Kidney tubule cell (primary cell): ENCODE measurements at places on chromosomes 7 and 10.

DNA sequence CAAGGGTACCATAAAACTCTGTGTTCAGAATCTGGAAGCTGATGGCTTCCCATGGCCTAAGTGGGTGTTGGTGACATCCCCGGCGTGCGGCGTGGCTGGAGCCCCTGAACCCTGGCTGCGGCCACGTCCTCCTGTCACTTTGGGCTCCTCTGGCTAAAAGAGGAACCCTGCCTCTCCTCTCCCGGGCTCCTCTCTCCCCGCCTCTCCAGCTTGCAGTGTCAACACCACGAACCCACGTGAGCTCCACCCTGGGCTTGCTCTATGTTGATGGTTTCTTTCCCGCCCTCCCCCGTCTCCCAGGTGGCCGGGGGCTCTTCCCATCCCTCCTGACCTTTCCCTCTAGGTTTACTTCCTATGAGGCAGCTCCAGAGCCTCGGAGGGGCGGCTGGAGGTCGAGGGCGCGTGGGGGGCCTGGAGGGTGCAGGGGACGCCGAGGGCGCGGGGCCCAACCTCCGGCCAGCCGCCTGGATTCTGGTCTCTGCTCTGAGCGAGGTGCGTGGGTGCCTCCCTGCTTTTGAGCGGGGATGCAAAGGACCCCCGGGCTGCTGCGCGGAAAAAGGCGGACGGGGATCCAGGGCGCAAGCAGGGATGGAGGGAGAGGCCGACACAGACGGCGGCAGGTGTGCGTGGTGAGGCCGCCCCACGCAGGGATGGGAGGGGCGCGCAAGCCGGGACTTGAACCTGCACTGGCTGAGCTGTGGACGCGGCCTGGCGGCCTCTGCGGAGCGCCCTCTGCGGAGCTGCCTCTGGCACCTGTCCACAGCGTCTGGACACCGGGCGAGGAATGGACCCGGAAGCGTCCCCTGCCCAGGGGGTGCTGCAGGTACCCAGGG is 115.5 kb upstream of the DIP2C start:
- DNase-seq, result no peak

DNA sequence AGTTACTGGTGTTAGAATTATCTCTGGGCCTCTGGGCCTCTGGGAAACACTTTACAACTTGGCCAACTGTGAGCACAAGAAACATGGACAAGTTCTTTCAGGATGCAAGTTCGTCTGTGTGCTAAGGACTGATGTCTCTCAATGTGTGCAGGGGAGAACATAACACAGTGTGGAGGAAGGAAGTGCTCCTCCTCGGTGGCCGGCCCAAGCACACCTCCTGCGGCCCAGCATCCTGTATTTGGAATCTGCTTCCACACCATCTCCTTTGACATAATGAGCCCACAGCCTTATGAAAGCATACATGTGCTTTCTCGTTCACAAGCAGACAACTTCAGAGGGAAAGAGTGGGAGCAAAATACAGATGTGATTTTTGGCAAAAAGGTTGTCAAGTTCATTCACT is 59.0 kb downstream of the MTPN start:
- DNase-seq, result no peak

DNA sequence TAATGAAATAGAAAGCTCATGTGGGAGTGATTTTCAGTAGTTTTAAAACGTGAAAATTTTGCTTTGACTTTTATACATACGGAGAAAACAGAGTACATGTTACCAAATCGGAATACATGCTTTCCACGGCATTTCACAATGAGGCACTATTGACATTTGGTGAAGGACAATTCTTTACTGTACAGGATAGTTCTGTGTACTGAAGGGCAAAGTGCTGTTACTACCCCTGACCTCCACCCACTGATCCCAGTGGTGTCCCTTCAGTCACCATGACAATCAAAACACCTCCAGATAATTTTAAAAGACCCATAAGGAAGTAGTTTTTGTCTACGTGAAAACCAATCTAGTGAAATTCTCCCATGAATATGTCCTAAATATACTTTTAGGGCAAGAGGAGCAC is 33.1 kb upstream of the ANK3 start:
- no peak for DNase-seq

DNA sequence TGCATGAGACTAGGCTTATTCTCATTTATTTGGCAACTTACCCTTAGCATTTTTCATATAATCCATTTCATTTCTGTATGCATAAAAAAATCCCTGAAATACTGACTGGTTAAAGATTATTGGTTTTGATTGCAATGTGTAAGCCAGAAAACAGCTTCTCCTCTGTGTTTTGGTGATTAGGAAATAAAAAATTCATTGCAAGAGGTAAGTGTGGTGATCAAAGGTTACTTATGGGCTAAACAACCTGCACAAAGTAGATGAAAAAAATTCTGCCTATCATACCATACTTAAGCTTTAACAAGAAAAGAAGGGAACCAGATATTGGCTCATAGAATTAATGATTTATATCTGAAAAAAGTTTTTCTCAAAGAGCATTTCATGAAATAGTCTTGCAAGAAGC is 64.0 kb upstream of the TMEM168 start:
- no peak for DNase-seq

DNA sequence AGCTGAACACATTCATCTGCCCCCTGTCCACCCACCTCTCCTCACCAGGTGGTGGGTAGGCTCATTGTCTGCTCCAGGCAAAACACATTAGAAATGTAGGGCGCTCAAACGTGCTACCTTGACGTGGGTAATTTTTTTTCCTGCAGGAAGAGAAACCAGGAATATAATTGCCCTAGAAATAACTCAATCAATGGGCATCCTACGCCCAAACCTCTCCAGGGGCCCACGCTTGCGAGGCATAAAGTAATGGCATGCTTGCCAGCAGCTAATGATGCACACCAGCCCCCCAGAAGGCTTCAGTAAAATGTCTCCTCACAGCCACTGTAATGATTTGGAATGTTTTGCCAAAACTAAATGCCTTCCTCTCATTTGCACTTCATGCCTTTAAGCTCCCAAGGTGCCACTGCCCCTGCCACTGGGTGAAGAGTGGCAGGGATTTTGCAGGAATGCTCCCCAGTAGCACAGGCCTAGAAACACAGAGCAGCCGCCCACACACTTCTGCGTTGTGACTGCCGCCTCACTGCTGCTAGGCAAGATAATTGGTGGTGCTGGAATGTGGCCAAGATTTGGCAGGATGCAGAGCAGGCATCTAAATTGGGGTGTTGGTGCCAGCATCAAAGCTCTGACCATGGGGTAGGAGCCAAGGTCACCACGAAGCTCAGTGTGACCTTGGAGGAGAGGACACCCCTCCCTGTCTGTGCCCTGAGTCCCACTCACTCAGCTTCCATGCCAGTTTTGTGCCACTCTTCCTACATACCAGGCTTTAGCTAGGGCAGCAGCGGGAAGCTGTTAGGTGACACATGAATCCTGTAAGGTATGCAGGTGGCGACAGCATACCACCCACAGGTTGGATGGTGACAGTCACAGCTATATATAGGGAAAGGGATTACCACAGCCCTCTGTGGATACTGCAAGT is 48.7 kb upstream of the PPP1R3C start:
- DNase-seq, result peak; percentile 50

DNA sequence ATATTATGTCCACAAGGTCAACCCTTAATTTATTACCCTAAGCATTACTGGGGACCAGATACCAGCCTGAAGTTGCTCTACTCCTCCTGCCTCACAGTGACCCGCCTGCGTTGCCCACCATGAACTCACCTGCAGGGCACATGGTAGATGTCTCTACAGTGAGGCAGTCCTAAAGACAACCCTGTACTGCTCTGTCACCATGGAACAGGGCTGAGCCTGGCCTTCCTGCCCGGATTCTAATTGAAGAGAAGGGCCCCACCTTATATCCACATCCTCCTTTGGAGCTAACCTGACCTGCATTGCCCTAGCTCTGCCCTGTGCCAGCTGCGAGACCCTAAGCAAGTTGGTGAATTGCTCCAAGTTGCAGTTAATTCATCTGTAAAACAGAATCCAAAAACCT is 4.1 kb downstream of the SH3PXD2A start:
- no peak for DNase-seq

GRCh38 chr10:94607111-94607510 is 61.5 kb downstream of the HELLS start:
- DNase-seq, result no peak

- DNase-seq, result peak; percentile 87
These were observed 212.5 kb upstream of the CELF2 start for GRCh38 chr10:10804998-10805740.

GRCh38 chr7:113636727-113637421 is 281.9 kb downstream of the PPP1R3A start:
- peak; percentile 60 for DNase-seq

- peak; percentile 18 for DNase-seq
These were observed 349.8 kb downstream of the SDK1 start for GRCh38 chr7:3650844-3651243.

- DNase-seq, result no peak
These were observed 256.6 kb downstream of the TNS3 start for GRCh38 chr7:47325337-47325736.

GRCh38 chr10:97311111-97311626 is 7.9 kb upstream of the FRAT1 start:
- DNase-seq, result peak; percentile 59

GRCh38 chr10:123797813-123798212 is 93.8 kb downstream of the CPXM2 start:
- DNase-seq, result no peak

- no peak for DNase-seq
These were observed 12.0 kb downstream of the GIMAP8 start for GRCh38 chr7:150462413-150462812.

DNA sequence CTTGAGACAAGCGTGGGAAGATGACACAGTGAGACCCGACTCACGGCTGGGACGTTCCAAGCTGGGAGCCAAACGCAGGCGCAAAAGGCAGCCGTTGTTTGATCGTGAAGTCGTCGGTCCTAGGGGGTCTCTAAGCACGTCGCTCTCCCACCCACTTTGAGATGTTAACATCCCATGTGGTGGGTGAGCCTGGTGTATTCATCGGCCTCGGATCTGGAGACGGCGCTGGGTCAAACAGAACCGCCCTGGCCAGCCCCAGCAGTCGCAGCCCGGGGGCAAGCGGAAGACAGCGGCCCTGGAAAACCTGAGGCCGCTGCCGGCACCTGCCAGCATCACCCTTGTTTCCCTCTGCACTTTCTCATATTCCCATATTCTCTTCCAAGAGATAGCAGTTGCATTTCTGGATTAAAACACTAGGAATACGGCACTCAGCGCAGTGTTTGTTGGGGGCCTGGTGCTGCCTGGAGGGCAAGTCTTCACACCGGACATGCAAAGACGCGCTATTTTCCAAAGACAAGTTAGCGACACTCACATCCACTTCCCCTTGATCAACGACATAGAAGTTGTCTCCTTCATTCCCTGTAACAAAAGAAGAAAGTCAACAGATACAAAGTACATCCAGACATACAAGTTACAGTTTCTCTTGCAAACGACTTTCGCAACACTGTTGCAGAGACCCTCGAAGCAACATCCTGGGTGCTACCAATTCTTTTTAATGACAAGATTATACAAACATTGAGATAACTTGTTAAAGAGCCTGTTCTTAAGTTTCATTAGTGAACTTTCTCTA is 86.2 kb upstream of the PDGFA start:
- DNase-seq, result no peak

GRCh38 chr10:67015225-67015624 is 89.4 kb downstream of the LRRTM3 start:
- no peak for DNase-seq

DNA sequence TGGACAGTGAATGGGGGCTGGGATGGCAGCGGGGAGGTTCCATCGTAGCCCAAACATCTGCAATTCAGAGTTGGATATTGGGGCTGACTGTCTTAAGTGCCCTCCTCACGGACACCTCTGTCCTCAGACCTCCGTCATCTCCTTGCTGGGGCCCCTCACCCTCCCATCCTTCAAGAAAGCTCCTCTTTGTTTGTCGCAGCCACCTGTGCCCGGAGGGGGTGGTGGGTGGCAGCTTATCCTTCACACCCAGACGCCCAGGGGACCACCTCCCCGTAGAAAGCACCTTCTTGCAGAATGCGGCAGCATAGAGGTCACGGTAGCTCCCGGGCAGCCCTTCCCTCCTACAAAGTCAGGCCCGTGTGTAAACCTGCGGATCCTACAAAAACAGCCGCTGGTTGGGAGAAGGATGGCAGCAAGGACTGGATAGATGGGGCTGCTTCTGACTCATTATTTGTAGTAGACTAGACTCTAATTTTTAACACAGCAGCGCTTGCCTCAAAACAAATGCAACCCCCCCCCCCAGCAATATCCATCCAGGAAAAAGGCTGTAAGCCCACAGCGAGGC is 1.3 kb upstream of the PTPRN2 start:
- no peak for DNase-seq

- no peak for DNase-seq
These were observed 74.2 kb downstream of the LSM5 start for GRCh38 chr7:32415936-32416335.

DNA sequence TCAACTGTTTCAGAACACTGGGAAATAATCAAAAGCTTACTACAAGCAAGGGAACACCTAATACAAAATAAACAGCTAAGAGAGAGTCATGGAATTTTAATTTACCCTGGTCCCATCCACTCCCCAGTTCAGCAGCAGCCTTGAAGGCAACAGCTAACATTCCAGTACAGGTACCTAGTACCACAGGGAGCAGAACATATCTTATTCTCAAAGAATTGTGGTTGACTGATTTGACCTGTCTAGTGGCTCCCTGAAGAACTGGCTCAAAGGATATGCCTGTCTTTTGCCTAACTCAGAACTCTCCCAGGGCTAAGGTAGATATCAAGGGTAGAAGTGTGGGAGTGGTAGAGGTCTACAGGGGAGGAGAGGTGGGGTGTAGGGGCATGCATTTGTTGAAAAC is 32.3 kb downstream of the SMURF1 start:
- DNase-seq, result no peak

DNA sequence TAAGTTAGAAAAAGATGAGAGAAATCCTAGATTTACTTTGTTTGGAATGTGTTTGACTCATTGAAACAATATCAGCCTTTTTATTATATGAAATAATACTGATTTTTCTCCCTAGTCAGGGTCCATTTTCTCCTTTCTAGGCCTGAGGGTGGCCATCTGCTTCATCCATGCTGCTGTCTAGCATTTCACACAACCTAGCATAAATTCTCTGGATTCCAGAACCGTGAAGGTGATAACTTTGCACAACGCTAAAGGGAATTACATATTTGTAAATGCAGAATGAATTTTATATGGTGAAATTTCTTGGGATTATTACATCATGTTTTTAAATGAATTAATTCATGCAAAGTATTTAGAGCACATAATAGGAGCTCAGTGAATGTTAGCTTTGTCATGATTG is 505.1 kb downstream of the INHBA start:
- DNase-seq, result no peak

- no peak for DNase-seq
These were observed 114.0 kb downstream of the CABCOCO1 start for GRCh38 chr10:61776615-61777266.

DNA sequence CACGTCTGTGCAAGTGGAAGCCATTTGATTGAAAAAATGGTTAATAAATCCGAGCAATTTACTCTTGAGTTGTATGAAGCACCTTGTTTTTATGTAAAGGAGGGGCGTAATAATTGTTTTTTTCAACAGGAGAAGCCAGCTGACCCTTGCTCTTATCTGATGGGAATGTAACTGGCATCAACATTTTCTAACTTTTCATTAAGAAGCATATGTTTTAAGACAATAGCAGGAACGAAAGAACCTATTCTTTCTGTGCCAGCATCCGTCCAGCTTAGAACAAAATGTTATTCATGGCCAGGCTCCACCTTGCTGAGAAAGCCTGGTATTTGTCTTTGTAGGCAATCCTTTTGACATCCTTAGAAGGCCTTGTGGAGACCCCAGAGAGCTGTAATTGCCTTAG is 22.2 kb upstream of the AFAP1L2 start:
- DNase-seq, result no peak

- DNase-seq, result peak; percentile 74
These were observed 183.5 kb upstream of the INHBA start for GRCh38 chr7:41886262-41886900.
